ENCODE measurements at places on chromosomes 4 and X. TPM values are rescaled to one million over a fixed set of nuclear protein-coding genes. Genes with fewer than 3 reads are reported as not detected.

RTL9 gene
- total RNA-seq, result not detected

NDP gene
- total RNA-seq, result not detected

DNA sequence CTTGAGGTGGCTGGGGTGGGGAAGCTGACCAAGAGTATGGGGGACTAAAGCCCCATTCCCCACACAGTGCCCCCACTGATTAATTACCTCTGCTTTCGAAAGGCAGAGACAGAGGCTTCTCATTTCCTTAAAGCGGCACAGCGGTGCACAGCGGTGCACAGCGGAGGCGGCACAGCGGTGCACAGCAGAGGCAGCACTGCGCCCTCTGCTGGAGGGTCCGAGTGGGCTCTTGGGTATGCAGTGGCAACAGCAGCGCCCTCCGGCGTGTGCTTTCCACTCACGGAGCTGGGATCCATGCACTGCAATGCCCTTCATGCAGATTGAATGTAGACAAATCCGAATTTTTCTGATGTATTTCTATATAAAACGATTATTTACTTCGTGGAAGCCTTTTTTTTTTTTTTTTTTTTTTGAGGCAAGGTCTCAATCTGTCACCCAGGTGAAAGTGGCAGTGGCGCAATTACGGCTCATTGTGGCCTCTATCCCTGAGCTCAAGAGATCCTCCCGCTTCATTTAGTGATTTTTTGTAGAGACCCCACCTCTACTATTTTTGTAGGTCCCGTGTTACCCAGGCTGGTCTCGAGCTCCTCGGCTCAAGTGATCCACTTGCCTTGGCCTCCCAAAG, 19.7 kb upstream of the PRPS2 start:
- H3K27ac ChIP-seq, result no peak overlapping the region
- peaks cover 12% of the 10 kb centered on the region for H3K4me1 ChIP-seq
- H3K27me3 ChIP-seq, result no peaks in the 10 kb centered on the region
- no peaks in the 10 kb centered on the region for H3K36me3 ChIP-seq
- no peak overlapping the region for H3K4me3 ChIP-seq
- DNase-seq, result peak; percentile 87

DNA sequence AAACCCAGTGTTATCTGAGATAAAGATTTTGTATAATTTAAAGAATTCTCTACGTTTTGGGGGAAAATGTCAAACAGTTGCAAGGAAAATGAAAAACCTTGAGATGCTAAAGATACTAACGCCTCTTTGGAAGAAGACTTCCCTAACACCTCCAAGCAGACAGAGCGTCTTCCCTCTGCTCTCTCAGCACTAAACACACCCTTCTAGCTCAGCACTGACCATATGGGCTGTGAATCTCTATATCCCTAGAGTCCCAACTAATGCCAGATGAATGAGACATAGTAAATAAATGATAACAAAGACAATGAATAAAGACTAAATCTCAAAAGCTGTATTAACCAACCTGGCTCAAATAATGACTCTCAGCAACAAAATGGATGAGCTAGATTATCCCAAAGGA, 13.3 kb downstream of the FUNDC1 start:
- no peak overlapping the region for H3K27ac ChIP-seq
- H3K4me1 ChIP-seq, result no peaks in the 10 kb centered on the region
- no peaks in the 10 kb centered on the region for H3K27me3 ChIP-seq
- H3K4me3 ChIP-seq, result no peak overlapping the region
- no peak for DNase-seq

C1GALT1C1 gene
- 13.6 TPM for total RNA-seq
